Placental epithelial cell (primary cell): ENCODE measurements at places on chromosomes 1 and 21. TPM values are rescaled to one million over a fixed set of nuclear protein-coding genes. Genes with fewer than 3 reads are reported as not detected.

The MRPS6 gene
- 10.5 and 15.7 TPM in 2 replicates for total RNA-seq

The CRYBG2 gene
- 14.5 and 27.8 TPM in 2 replicates for total RNA-seq

The NFYC gene
- total RNA-seq = 47.5 and 48.4 TPM in 2 replicates

The PLPPR5 gene
- not detected in 2 replicates for total RNA-seq

The VHLL gene
- 0.87 TPM in 1 of 2 replicates, not detected in the other for total RNA-seq

The TCEA3 gene
- total RNA-seq = 18.2 and 38.9 TPM in 2 replicates

The HES4 gene
- 3.9 and 8.8 TPM in 2 replicates for total RNA-seq

The OVAAL gene
- total RNA-seq = not detected in 2 replicates

The SPATA6 gene
- total RNA-seq = 2.8 and 5.5 TPM in 2 replicates

The PAFAH2 gene
- total RNA-seq = 8.5 and 9.4 TPM in 2 replicates

The PRKAB2 gene
- 23.3 and 25.1 TPM in 2 replicates for total RNA-seq

The TTC24 gene
- total RNA-seq = not detected in 2 replicates

The ARTN gene
- total RNA-seq = not detected in 2 replicates

The GPATCH4 gene
- 5.9 and 18.8 TPM in 2 replicates for total RNA-seq

The DNASE2B gene
- total RNA-seq = not detected in 2 replicates

The SUMO3 gene
- total RNA-seq = 66.7 and 112 TPM in 2 replicates

The TRNP1 gene
- 31.0 and 40.2 TPM in 2 replicates for total RNA-seq

The NOS1AP gene
- 2.1 and 6.3 TPM in 2 replicates for total RNA-seq

The SDHC gene
- total RNA-seq = 19.6 and 61.5 TPM in 2 replicates

The PAPPA2 gene
- total RNA-seq = under 0.01 and 1.1 TPM in 2 replicates

The LYPD8 gene
- 0.22 TPM in 1 of 2 replicates, not detected in the other for total RNA-seq

The DPYD gene
- 15.7 and 21.0 TPM in 2 replicates for total RNA-seq

The NDUFV3 gene
- total RNA-seq = 45.5 and 56.8 TPM in 2 replicates

The IGFN1 gene
- not detected in 2 replicates for total RNA-seq

The SH2D2A gene
- 1.2 TPM in 1 of 2 replicates, not detected in the other for total RNA-seq

The OR2T29 gene
- total RNA-seq = 9.4 and 19.7 TPM in 2 replicates

The BSDC1 gene
- total RNA-seq = 68.7 and 76.1 TPM in 2 replicates

The UBR4 gene
- 116 and 131 TPM in 2 replicates for total RNA-seq

The KCNN3 gene
- under 0.01 TPM in 2 replicates for total RNA-seq

The CD1B gene
- total RNA-seq = not detected in 2 replicates

The TMEM54 gene
- 98.6 and 119 TPM in 2 replicates for total RNA-seq

The WNT9A gene
- 5.1 and 7.6 TPM in 2 replicates for total RNA-seq

The IPO9 gene
- total RNA-seq = 23.9 and 27.5 TPM in 2 replicates

The TSPAN1 gene
- 2.0 and 8.6 TPM in 2 replicates for total RNA-seq

The ZNF496 gene
- total RNA-seq = 33.8 and 34.7 TPM in 2 replicates

The MYOG gene
- not detected in 2 replicates for total RNA-seq

The BCAR3 gene
- 66.3 and 151 TPM in 2 replicates for total RNA-seq

The HRNR gene
- not detected in 2 replicates for total RNA-seq

The TRAF3IP3 gene
- 0.22 and 0.39 TPM in 2 replicates for total RNA-seq

The ANGPTL7 gene
- not detected in 2 replicates for total RNA-seq
